Cerebellum (tissue), 4 donors: ENCODE measurements at places on chromosomes 2 and 18. TPM values are rescaled to one million over a fixed set of nuclear protein-coding genes. Genes with fewer than 3 reads are reported as not detected.

DNA sequence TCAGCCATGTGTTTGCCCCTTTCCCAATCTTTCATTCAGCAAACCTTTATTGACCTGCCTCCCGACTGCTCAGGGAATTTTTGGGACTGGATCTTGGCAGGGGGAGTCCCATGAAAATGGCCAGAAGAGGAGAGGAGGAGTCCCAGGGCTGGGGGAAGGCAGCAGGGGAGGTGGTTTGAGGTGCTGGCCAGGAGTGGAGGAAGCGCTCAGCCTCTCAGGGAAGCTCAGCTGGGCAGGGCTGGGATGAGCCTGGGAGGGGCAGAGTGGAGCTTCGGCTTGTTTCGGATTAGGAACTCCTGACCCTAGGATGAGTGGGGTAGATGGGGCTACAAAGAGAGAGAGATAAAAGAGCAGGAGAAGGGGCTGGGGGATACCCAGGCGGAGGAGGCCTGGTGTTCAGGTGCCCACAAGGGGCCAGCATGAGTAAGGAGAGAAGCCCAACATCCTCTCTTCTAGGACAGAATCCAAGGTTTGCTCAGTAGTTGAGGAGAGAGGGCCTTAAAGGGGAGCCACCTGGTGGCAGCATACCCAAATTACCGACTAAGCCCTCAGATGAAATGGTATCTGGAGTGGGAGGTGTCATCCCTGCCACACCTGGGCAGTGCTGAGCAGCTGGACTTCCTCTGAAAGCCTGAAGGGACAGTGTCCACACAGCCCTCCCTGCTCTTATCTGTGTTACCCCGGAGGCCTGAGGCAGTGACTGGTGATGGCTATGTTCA is 91.1 kb downstream of the INHBB start:
- no peak for DNase-seq

Gene CFAP65
- total RNA-seq: 1.00 TPM

DNA sequence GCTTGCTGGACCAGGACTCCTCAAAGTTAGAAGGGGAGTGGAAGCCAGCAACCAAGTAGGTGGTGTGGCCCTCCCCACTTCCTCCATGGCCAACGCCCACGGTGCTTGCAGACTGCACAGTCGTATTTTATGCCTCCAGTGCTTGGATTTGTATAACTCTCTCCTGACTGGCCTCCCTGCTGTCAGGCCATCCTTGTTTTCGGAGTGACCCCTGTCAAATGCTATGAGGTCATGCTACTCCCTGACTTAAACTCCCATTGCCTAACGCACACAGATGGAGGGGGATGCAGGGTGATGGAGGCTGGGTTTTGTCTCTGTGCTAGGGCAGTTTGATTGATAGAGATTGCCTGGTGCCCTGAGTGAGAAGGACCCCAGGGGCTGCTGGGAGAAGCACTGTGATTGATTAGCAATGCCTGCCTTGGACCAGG is 36.1 kb downstream of the GLI2 start:
- DNase-seq: no peak

DNA sequence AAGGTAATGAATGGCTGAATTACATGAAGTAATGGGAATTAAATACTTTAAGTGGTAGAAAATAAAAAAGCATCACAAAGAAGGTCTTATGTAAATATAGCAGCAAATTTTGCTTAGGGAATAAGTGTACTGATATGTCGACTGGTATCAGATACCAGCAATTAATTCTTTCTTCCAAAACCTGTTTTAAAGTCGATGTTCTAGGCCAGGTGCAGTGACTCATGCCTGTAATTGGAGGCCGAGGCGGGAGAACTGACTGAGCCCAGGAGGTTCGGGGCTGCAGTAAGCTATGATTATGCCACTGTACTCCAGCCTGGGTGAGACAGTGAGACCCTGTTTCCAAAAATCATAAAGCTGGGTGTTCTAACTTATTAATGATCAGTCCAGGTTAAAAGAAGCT is 30.3 kb downstream of the SP3 start:
- DNase-seq: no peak

DNA sequence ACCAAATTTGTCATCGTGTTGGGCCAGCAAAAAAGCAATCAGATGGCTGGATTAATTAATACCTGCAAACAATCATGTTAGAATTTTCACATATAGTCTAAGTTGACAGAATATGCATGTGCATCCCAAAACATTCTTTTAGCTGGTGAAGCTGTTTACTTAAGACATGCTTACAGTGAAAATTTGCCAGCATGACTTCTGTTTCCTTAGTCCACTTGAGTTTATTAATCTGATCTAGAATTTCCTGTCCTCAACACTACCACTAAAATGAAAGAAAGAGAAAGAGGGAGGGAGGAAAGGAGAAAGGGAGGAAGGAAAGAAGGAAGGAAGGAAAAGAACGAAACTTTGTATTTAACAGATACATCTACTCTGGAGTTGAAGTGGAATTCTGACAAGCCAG is 2109.9 kb upstream of the PIK3C3 start:
- DNase-seq: no peak

DNA sequence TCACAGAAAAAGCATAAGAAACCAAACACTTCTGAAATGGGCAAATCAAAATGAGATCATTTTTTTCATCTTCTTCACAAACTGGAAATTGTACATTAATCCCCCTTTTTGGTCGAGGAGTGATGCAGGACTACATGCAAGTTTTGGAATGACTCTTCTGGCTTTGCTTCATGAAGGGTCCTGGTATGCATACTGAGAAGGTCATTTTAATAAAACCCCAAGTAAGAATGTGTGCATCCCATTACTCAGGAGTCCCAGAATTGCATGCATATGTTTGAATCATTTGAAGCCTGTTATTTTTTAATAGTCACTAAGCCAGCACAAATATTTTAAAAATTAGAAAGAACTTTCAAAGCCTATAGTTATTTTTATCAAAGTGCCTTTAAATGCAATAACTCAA is 16.7 kb upstream of the EHBP1 start:
- DNase-seq: no peak

Gene SATB2
- total RNA-seq: 14.2 TPM

GRCh38 chr18:29862824-29863223 is 1179.7 kb downstream of the DSC3 start:
- DNase-seq: no peak

Gene SLC38A11
- 4.4 TPM for total RNA-seq

Gene FAM124B
- total RNA-seq: 5.2 TPM

Gene LIPG
- total RNA-seq: 10.0 TPM

GRCh38 chr2:159904959-159905305 is 106.9 kb upstream of the CD302 start:
- DNase-seq: no peak

GRCh38 chr2:2874805-2875204 is 502.8 kb downstream of the EIPR1 start:
- DNase-seq: no peak

DNA sequence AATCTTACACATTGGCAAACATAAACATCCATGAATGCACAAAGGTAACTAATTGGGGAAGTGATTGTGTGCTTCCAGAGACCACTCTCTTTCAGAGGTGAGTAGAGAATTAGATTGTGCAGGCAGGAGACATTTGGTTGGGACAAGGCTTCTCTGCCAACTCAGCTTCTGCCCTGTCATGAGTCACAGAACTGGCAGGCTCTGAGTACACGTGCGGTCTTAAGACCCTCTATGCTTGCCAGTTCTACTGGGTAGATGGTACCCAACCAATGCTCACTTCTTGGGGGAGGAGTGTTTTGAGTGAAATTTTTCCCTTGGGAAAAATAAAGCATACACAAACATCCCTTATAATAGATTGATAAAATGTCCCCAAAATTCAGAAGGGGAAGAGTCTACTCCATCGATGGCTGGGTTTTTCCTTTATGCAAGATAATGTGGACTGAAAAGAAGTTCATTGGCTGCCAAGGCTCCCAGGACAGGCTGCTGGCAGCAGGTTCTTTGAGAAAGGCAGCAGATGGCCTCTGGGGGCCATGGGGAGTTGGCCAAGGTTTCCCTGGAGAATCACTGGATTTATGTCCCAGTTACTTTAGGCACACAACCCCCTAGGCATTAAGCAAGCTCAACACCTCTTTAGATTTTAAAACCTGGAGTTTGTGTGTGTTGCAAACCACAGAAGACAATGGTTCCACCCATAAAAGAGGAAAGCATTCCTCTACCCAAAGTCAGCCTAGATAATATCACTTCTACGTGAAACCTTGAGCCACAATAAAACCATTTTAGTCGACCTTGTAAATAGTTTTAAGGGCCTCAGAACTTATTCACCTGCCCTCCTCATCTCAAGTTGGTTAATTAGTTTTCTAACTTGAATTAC is 417.0 kb downstream of the TXNL1 start:
- DNase-seq: peak; percentile 69

Gene HAAO
- total RNA-seq: 2.7 TPM

GRCh38 chr2:25822190-25823117 is 55.8 kb downstream of the ASXL2 start:
- no peak for DNase-seq

Gene STARD6
- total RNA-seq: not detected

GRCh38 chr18:2244641-2245040 is 326.7 kb downstream of the METTL4 start:
- no peak for DNase-seq

DNA sequence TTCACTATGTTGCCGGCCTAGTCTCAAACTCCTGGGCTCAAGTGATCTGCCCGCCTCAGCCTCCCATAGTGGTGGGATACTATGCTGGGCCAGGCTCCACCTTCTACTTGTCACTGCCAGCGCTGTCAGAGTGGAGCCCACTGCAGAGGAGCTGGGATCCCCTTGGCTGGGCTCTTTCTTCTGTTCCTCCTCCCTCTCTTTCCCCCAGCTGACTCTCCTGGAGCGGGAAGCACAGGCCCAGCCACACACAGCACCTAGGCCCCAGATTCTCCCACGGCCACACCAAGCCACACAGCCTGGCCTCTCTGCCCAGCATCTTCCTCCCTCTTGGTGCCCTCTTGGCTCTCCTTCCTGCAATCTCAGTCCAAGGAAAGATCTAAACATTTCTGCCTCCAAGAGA is 3.7 kb upstream of the GAREM2 start:
- DNase-seq: no peak

- DNase-seq: no peak
Measured at GRCh38 chr2:232321156-232321816, 57.3 kb upstream of the ALPP start.

GRCh38 chr2:38376346-38377049 is 575 bp downstream of the ATL2 start:
- DNase-seq: peak; percentile 51

DNA sequence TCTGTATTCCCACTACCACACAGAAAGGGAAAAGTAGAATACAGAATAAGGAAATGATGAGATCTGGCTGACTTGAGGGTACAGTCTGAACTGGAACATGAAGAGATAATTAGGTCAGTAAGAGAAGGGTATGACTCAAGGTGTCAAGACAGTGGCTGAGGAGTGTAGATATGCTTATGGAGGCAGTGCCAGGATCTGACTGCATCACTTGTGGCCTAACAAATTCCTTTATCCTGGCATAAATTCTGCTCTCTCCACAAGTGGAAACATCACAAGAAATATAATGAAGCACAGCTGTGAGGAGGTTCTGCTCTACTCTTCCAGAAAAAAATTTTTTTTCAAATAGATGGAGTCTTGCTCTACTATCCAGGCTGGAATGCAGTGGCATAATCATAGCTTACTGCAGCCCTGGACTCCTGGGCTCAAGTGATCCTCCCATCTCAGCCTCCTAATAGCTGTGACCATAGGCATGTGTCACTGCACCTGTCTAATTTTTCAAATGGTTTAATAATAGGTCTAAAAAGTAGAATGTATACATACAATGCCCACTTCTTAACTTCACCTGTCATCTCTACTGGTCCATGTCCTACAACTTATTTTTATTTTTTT is 85.3 kb downstream of the C2orf74 start:
- no peak for DNase-seq

GRCh38 chr2:217326238-217327022 is 466.6 kb upstream of the TNP1 start:
- no peak for DNase-seq

GRCh38 chr2:28430788-28431418 is 38.2 kb downstream of the FOSL2 start:
- DNase-seq: no peak

Gene MAP3K19
- total RNA-seq: 3.1 TPM

GRCh38 chr2:155368934-155369333 is 670.4 kb downstream of the KCNJ3 start:
- peak; percentile 9 for DNase-seq

DNA sequence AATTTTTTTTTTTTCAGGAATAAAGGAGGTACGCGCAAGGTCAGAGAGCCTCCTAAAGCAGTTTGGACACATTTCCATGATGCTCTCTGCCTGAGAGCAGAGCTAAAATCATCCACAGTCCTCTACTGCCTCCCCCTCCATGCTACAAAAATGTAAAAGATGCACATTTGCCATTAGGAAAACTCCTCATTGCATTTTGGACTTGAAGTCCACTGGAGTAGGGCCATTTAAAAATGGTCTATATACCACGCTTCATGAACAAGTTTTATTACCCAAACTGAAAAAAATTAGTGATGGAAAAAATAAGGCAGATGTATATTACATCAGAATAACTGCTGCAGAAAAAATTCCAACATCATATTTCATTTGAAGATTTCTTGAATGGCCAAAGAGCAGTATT is 256.0 kb downstream of the AFF3 start:
- DNase-seq: no peak

DNA sequence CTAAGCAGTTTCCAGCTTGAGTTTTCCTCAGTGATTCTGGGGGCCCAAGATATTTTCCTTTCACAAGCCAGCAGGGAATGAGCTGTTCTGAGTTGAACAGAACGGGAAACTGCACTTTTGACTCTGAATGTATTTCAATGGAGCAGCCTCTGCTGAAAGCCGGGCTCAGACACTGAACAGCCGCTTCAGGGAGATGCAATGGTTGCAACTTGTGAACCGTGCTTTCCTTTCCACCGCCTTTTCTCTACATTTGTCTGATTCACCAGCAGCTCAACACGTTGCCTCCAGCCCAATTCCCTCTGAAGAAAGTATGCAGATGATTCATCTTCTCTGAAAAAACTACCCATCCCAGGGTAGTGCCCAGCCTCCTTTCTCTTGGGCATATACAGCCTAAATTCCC is 119.3 kb upstream of the PKDCC start:
- DNase-seq: no peak

GRCh38 chr2:85819811-85820510 is 66.2 kb downstream of the ATOH8 start:
- DNase-seq: no peak

DNA sequence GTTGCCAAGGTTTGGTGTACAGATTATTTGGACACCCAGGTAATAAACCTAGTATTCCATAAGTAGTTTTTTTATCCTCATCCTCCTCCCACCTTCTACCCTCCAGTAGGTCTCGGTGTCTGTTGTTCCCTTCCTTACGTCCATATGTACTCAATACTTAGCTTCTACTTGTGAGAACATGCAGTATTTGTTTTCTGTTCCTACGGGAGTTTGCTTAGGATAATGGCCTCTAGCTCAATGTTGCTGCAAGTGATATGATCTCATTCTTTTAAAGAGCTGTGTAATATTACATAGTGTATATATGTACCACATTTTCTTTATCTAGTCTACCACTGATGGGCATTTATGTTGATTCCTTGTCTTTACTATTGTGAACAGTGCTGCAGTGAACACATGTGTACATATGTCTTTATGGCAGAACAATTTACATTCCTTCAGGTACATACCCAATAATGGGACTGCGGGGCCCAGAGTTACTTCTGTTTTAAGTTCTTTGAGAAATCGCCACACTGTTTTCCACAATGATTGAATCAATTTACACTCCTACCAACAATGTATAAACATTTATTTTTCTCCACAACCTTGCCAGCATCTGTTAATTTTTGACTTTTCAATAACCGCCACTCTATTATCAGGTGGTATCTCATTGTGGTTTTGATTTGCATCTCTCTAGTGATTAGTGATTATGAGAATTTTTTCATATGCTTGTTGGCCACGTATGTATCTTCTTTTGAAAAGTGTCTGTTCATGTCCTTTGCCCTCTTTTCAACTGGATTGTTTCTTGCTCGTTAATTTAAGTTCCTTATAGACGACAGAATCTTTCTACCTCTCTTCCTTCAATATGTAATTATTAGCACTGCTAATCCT is 88.0 kb downstream of the MEMO1 start:
- no peak for DNase-seq
